ENCODE measurements at places on chromosomes 2 and 18.

GRCh38 chr2:111698089-111698488, 185.9 kb downstream of the ANAPC1 start:
- DNase-seq: no peak

DNA sequence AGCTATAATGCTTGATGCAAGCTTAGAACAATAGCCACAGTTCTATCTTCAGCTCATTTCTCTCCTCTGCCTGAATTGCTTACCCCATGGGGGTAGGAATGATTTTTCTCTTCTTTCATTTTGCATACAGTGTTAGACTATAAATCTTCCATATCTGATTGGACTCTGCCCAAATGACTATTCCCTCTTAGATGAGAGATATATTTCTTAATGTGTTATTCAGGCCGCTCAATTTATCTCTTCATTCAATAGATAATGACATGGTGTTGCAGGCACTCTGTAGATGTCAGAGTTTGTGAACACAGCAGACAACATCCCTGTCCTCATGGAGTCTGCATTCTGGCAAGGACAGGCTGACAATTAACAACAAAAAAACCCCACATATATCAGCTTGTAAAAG, 443.7 kb upstream of the CELF4 start:
- DNase-seq: no peak

- no peak for DNase-seq
Observed at GRCh38 chr2:238702276-238703052, 145.4 kb upstream of the TWIST2 start.

- DNase-seq: peak; percentile 73
Observed at GRCh38 chr2:37671009-37671815, at the start of gene CDC42EP3. CDC42EP3 (minus strand) TSS chr2:37671642; CDS start chr2:37646587, 25,055 bp downstream.

DNA sequence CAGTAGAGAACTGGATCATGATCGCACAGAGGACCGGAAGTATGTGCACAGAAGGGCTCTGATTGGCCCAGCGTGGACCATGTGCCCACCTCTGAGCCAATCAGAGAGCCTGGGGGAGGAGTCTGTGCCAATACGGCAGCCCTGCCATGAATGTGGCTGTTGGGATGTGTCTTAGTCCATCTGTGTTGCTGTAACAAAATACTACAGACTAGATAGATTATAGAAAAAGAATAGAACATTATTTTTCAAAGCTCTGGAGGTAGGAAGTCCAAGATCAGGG, 132.0 kb downstream of the NDUFA10 start:
- DNase-seq: no peak

DNA sequence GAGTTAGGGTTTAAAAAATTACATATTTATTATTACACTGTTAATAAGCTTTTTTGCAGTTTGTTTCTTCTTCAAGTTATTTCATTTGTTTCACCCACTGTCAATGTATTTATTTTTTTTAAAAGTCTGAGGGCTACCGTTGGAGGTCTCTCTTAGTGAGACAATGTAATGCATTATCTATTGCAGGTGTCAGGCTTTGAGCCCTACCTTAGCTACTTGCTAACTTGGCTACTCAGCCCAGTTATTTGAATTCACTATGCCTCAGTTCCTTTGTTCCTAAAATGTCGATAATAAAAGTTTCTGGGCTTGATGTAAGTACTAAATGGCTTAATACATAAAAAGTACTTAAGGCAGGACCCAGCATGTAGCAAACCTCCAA, 458 bp upstream of the TFPI start:
- no peak for DNase-seq

GRCh38 chr2:138536302-138536701, 34.7 kb downstream of the SPOPL start:
- DNase-seq: no peak

DNA sequence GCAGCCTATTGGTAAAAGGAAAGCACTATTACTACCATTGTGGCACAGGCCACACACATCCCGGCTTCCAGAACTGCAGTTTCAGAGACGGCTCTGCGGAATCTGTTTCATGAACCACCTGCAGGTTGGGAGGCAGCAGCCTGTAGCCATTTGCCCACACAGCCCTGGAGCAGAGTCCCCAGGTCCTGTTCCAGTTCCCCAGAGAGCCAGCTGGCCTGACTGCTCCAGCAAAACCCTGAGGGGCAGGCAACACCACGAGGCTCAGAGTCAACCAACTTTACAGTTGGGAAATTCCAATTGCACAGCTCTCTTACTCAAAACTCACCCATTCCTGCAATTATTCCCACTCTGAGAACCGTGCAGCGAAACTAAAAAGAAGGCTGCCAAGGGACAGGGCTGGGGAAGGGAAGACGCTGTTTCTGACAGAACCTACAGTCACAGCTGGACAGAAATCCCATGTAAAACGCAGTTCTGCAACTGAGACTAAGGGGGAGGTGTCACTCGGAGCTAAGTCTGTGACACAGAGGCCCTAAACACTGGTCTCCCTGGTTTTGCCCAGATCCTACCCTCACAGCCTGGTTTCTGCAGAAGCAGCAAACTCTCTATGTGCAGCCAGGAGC, 219.4 kb downstream of the TMEM163 start:
- no peak for DNase-seq

- DNase-seq: no peak
Observed at GRCh38 chr2:198004921-198005829, 200.8 kb downstream of the PLCL1 start.

DNA sequence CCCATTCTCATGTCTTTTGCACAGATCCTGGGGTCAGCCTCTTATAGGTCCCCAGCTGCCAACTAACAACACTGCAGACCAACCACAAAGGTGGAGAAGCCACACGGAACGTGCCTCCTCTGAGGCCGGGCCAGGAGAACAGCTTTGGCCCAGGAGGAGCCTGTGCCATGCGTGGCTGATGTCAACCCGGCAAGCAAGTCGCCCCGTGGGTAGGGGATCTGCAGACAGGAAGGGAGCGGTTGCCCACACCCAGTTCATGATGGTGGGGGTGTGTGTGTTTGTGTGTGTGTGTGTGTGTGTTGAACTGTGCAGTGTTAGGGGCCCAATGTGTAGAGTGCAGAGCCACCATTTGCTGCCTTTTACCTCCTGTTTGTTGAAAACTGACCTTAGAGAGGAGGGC, 2.4 kb upstream of the CLEC4F start:
- no peak for DNase-seq

DNA sequence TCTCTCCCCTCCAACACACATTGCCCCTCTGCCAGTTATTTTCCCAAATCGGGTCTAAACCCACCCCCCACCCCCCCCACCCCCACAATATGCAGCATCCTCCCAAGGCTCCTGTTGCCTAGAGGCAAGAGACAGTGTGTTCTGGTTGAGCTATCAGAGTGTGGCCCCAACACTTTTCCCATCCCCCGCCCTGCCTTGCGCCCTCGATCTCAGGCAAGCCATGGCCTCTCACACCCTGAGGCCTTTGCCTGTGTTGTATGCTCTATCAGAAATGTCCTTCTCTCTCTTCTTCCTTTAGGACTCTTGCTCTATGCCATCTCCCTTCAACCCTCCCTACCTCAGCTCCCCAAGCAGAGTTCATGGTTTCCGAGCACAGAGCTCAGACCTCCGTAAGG, 9.5 kb upstream of the GRHL1 start:
- no peak for DNase-seq

GRCh38 chr2:48162742-48163141, 256.4 kb upstream of the FBXO11 start:
- DNase-seq: no peak

GRCh38 chr2:23250371-23250770, 134.6 kb upstream of the KLHL29 start:
- no peak for DNase-seq

DNA sequence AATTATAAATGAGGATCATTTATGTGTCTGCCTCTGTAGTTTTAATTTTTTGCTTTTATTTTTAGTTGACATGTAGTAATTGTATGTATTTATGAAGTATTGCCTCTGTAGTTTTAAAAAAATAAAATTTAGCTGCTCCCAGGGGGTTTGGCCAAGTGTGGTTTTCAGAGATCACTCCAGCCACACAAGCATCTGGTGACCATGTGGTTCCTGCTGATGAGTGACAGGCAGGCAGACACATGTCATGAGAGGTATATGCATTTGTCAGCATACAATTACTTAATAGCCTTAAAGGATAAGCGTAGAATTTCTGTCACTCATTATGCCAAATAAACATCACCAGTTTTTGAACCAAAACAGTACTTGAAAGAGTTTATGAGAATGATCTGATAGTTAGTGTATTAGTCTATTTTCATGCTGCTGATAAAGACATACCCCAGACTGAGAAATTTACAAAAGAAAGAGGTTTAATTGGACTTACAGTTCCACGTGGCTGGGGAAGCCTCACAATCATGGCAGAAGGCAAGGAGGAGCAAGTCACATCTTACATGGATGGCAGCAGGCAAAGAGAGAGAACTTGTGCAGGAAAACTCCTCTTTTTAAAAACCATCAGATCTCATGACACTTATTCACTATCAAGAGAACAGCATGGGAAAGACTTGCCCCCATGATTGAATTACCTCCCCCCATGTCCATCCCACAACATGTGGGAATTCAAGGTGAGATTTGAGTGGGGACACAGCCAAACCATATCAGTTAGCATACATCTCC, 29.6 kb downstream of the MREG start:
- DNase-seq: no peak

DNA sequence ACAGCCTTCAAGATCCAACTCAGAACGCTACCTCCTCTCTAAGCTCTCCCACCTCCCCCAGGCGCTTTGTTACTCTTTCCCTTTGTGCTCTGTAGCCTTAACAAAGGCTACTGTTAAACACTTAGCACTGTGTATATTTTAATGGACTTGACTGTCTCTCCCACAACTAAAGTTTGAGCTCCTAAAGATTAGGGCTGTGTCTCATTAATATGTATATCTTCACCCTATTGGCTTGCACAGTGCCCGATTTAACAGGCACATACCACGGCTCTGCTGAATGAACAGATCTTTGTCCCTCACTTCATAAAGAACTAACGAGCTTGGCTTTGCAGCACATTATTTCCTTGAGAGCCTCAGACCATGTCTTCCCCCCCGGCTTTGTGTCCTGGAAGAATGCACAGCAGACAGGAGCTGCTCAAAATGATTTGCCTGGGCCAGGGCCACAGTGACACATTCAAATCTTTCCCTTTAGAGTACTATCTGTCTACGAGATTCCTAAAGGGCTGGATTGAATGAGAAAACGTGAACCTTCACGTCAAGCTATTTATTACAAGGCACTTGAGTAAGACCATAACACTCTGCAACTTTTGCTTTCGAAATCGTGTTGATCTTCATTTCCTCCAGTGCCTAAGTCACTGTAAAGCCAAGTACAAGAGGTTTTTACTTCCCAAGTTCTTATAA, 22.1 kb downstream of the ABHD3 start:
- DNase-seq: no peak

DNA sequence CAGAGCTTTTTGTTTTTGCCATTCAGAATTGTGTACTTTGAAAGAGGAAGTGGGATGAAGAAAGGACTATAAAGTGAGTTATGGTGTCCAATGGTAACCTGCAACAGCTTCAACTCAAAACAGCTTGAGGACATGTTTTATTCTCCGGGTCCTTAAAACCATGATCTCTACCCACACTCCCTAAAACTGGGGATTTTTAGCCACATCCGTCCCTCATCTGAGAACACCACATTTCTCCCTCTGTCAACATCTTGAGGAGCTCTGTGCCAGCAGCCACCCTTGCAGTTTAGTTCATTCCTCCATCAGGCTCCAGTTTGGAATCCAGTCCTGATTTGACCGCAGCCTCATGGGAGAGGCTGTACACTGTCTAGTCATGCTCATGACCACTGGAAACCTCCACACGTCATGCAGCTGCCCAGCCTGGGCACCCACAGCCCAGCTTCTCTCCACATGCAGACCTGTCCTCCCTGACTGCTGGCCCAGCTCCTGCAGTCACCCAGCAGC, 62.6 kb downstream of the C18orf63 start:
- DNase-seq: no peak

DNA sequence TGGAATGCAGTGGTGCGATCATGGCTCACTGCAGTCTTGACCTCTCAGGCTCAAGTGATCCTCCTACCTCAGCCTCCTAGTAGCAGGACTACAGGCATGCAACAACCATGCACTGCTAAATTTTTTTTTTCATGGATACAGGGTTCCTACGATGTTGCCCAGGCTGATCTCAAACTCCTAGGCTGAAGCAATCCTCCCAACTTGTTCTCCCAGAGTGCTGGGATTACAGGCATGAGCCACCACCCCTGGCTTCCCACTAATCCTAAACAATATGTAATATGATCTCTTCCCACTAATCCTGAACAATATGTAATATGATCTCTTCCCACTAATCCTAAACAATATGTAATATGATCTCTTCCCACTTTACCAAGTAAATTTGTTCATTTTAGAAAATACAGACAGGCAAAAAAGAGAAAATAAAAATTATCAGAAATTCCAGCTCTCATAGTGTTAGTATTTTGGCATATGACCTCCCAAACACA, 33.7 kb upstream of the C18orf32 start:
- no peak for DNase-seq

DNA sequence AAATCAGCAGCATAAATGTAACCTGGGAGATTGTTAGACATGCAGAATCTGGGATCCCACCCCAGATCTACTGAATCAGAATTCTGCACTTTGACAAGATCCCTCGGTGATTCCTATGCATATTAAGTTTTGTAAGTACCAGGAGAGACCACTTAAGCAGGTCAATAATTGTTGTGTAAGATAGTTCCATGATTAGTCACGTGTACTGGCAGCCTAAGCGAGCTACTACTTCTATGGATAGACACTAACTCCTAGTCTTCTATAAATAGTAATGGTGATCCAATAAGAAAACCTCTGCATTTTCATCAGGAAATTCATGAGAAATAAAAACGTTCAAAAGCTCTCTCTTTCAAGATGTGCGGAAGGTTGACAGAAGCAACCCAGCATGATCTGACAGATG, 988.2 kb upstream of the CHAC2 start:
- no peak for DNase-seq

DNA sequence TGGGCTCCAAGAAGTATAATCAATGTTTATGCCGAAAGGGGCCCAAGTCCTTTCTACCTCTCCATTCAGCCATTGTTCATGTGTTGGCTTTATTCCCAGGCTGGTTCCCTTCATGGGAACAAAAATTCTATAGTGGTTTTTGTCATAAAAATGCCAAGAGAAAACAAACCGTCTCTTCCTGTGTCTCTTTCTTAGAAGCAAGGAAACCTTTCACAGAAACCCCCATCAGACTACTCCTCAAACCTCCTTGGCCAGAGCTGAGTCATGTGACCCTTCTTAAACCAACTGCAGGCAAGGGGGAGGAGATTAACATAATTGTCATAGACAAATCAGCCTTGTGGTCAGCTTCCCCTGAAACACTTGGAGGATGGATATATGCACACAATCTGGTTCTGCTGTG, 75.1 kb upstream of the TANK start:
- DNase-seq: no peak

DNA sequence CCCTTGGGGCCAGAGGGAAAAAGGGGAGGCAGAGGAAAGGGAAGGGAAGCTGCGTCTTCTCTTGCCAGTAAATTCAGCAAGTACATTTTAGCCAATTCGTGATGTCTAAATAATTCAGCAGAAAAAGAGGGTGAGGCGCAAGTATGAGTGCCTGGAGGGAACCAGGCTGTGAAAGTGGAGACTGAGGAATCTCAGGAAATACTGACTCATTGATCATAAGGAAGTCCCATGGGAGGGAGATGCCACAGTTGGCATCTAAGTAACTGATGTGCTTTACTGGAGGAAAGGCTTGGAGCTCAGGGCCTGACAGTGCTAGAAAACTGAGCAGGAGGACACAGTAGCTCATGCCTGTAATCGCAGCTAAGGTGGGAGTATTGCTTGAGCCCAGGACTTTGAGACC, 31.1 kb downstream of the KIF5C start:
- no peak for DNase-seq

- DNase-seq: no peak
Observed at GRCh38 chr2:145408980-145409379, 889.1 kb upstream of the ZEB2 start.

- no peak for DNase-seq
Observed at GRCh38 chr2:234873828-234874173, 78.0 kb upstream of the SH3BP4 start.

GRCh38 chr18:48892146-48892855, 58.5 kb downstream of the SMAD7 start:
- no peak for DNase-seq

All from right forelimb (tissue), 1 donor.